ENCODE measurements at places on chromosomes 2 and 18.

DNA sequence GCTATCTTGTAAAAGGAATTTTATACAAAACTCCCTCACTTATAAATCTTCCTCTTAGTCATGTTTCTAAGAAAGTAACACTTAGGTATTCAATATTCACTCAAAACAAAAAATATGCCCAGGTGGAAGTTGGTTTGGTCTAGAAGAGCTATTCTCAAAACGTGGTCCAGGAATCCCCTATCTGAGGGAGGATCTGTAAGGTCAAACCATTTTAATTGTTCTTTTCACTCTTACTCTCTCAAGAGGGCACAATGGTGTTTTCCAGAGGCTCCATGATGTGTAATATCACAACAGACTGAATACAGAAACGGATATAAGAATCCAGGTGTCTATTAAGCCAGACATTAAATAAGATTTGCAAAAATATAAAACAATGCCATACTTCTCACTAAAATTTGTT, 9.9 kb downstream of the MOB1A start:
- DNase-seq = no peak

GRCh38 chr2:241417626-241418025, 61.5 kb downstream of the FARP2 start:
- no peak for DNase-seq

DNA sequence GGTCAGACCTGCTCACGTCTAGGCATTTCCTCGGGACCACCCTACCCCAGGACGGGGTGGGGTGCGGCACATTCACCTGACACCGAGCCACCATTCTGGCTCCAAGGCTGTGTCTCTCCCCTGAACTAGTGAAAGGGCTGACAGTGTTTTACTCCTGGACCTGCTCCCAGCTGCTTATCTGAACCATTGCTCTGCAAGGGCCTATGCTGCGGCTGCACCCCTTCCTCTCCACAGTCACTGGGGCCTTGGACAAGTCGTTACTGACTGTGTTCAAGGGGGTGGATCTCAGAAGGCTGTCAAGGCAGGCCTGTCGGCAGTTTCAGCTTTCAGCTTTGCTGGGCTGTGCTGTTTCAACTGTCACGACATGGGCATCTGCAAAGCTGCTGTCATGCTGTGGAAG, 11.7 kb downstream of the CREG2 start:
- no peak for DNase-seq

- no peak for DNase-seq
Observed at GRCh38 chr2:211941216-211941747, 597.3 kb downstream of the ERBB4 start.

GRCh38 chr2:96142217-96143113, 2.8 kb downstream of the DUSP2 start:
- peak; percentile 64 for DNase-seq

DNA sequence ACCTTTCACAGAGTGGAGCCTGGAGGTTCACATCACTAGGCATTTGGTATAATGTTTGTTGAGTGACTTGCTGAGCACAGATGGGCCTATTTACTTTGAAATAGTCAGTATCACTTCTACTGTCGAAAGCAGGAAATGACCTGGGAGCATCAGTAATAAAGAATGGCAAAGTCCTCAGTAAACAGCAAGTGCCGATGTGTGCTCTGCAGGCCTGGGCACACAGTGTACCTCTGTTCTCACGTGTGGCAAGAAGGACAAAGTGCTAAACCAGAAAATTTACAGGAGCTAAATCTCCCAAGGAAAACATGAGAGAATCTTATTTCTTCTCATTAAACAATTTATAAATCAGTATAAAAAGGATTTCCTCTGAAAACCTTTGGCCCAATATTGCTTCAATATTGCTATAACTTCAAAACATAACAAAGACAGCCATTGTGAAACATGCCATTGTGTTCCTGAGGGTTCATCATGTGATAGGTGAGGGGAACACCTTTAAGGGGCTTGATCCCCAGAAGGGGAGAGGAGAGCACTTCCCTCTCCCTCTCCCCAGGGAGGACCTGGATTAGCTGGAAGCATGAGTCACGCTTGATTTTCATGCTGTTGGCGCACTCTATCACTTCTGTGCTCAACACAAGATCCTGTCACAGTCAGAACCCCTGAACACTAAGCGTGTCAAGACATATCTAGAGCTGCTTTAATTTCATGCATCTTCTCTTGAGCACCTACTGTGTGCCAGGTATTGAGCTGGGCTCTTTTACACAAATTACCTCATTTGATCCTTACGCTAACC, 131.5 kb upstream of the SMAD2 start:
- DNase-seq = no peak

- no peak for DNase-seq
Observed at GRCh38 chr2:43276962-43277391, 50.6 kb upstream of the ZFP36L2 start.

- DNase-seq = no peak
Observed at GRCh38 chr2:31081492-31081891, 56.7 kb downstream of the GALNT14 start.

DNA sequence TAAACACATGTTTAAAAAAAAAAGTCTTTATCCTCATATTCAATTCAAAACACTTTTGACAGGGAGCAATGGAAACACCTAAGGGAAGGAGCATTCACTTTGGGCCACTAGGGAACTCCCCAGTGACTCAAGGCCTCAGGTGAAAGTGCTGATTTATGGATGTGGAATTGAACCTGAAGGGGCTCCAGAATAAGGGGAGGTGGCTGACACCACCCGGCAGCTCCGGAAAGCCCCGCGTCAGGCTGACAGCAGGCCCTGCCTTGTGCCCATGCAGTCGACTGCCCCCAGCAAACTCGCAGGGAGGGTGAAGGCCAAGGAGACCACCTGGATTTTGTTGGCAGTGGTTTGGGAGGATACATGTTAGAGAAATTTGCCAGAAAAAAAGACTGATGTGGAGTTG, 275.3 kb upstream of the NCKAP5 start:
- no peak for DNase-seq

DNA sequence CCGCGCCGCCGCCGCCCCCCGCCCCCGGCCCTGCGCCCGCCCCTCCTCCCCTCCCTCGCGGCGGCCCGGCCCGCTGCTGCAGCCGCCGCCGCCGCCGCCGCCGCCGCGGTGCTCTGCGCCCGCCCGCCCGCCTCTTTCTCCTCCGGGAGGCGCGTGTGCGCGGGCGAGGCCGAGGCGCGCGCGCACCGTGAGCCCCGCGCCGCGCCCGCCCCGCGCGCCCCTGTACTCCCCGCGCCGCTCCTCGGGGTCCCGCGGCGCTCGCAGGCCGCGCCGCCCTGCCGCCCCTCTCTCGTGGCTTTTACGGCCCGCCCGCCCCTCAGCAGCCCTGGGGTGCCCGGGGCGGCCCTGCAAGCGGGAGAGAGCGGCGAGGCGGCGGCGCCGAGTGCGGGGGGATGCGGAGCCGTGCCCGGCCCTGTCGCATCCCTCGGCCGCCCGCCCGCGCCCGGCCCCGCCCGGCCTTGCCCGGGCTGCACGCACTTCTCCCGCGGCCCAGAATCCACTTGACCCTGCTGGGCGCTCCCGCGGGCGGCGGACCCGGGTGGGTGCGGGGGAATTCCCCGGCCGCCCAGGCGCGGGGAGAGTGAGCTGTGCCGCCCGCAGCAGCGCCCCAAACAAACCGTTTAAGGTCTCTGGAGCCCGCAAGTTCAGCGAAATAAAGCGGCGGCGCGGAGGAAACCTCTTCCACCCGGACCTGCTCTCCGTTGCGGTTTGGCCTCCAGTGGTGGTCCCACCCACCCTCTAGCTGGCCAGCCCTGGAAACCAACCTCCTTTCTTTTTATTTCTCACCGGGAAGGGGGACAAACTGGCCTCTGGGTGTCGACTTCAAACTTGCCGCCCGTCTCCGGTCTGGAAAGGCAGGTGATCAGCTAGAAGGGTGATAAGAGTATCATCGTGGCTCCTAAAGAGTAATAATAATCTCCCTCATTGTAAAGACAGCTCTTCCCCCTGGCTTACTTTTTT, 37.4 kb downstream of the AFF3 start:
- no peak for DNase-seq

GRCh38 chr18:11719621-11720020, 30.6 kb downstream of the GNAL start:
- DNase-seq = no peak

DNA sequence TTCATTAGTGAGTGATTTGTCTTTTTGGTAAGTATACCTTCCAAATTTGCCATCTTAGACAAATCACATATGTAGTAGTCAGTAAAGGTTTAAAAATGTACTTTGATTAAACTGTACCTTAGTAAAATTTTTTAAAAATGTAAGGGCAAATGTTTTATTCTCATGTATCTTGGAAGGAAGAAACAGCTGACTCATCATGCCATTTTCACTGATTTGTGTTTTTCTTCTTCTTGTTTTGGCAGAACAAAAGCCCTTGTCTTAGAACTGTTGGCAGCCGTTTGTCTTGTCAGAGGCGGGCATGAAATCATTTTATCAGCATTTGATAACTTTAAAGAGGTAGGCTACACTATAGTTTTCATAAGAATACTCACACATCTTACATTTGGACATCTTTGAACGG, 136.5 kb downstream of the PRPF40A start:
- DNase-seq = no peak

- no peak for DNase-seq
Observed at GRCh38 chr2:150572194-150572766, 84.8 kb upstream of the RND3 start.

- DNase-seq = no peak
Observed at GRCh38 chr2:211877061-211877460, 661.5 kb downstream of the ERBB4 start.

GRCh38 chr2:144011553-144011952, 508.4 kb downstream of the ZEB2 start:
- DNase-seq = no peak

GRCh38 chr2:168169097-168169745, 78.2 kb downstream of the STK39 start:
- no peak for DNase-seq

DNA sequence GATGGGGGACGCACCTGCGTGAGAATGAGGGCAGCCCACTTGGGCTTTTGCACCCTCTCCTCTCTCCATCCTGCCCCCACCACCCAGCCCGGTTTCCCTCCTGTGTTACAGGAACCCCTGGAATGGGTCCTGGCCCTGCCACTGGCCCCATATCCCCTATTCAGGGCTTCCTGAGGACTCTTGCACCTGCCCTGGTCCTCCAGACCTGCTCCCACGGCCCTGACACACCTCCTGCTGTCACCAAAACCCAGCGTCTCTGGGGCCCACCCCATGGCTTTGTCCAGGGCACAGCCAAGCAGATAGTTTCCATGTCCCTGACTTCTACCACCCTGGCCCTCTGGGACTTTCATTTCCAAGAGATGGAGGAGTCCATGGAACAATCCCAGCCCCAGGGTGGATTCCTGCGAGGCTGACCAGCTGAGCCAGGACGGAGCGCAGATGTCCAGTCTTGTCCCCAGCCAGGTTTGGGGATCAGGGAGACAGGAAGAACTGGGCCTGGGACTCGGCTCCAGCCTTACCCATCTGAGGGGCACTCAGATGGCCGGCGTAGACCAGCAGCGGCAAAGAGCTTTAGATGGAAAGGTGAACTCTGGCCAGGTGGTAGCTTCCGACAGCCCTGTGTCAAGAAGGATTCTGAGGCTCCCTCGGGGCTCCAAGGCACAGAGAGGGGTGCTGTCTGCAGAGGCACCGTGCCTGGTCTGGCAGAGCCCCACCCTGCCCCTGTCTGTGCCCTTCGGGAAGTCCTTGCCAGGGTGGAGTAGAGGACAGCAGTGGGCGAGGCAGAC, 12.0 kb downstream of the GPR35 start:
- DNase-seq = no peak

- DNase-seq = no peak
Observed at GRCh38 chr18:56977771-56978170, 169.1 kb upstream of the BOD1L2 start.

GRCh38 chr2:181085734-181086133, 105.3 kb downstream of the UBE2E3 start:
- DNase-seq = no peak

DNA sequence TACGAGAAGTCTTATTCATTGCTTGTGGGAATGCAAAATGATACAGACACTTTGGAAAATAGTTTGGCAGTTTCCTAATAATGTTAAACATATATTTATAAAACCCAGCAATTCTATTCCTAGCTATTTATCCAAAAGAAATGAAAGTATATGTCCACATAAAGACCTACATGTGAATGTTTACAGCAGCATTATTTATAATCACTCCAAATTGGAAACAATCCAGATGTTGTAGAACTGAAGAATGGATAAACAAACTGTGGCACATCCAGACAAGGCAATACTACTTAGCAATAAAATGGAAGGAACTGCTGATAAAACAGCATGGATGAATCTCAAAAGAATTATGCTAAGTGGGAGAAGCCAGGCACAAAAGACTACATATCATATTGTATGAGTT, 19.3 kb downstream of the MRPL33 start:
- DNase-seq = no peak

GRCh38 chr2:128617661-128618060, 299.0 kb upstream of the HS6ST1 start:
- DNase-seq = no peak

- no peak for DNase-seq
Observed at GRCh38 chr2:206231669-206232286, 42.7 kb upstream of the ZDBF2 start.

GRCh38 chr2:171436307-171436706, 2.3 kb downstream of the DCAF17 start:
- no peak for DNase-seq

GRCh38 chr2:32960647-32961403, 14.1 kb downstream of the LTBP1 start:
- no peak for DNase-seq

DNA sequence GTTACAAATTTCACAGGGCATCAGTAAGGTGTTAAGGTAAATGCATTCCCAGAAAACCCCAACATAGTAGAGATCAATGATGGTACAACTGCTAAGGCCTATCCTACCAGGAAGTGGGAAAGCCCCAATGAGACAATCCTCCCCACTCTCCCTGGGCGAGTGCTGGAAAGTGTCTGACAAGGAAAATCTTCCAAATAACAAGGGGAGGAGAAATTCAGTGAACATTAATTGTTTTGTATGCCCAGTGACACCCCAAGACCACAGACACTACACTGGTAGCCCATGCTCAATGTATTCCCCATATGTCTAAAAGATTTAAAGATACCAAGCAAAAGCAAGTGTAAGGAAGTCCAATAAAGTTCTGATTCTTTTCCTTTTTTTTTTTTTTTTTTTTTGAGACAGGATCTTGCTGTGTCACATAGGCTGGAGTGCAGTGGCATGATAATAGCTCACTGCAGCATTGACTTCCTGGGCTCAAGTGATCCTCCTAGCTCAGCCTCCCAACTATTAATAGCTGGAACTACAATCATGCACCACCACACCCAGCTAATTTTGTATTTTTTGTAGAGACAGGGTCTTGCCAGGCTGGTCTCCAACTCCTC, 24.7 kb downstream of the B4GALT6 start:
- DNase-seq = no peak

DNA sequence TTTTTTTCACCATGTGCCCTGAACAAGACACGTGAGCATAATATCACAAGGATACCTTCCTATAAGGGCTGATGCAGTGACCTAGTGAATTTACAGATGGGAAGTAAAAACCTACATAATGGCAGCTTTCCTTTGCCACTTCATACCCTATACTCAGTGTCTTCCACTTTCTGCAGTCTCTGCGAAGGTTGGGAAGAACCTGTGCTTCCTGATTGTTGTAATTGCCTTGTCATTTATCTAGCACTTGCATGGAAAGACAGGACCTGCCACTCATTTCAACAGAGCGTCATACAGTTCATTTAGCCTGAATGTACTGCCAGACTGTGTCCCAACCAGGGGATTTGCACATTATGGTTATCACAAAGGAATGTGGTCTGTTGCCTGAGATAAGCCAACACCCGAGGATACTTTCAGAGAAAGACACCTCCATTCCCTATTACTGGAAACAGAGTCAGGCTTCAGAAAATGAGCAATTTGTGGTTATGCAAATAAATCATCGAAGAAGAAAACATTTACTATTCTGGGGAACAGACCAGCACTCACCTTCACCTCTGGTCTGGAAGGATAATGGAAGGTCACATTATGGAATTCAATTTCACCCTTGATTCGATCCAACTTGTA, 55.0 kb downstream of the ABCB11 start:
- DNase-seq = no peak

Measured in stimulated activated CD4-positive, alpha-beta T cell treated with anti-CD3 and anti-CD28 coated beads, Interleukin-15, amount 100 ng/mL, for 1 hour (primary cell).